ENCODE measurements at places on chromosomes 12 and 14.
A peak's percentile ranks its signal among the peaks of the same experiment; 100 is the strongest.

DNA sequence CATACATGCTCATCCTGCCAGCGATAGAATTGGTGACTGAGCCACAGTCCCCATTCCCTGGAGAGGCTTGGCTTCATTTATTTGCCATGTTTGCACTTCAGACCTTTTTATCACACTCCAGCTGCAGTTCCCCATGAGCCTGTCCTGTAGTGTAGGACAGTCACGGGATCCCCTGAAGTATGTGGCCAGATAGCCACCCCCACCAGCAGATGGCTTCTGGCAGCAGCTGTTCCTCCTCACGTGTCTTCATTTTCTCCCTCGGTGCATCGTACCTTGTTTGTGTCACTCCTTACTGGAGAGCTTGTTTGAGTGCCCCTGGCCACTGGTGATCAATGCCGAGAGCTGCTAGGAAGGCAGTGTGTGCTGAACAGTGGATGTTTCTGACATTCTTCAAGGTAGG lies 40.2 kb downstream of the UBE3B start:
- DNase-seq, result no peak

DNA sequence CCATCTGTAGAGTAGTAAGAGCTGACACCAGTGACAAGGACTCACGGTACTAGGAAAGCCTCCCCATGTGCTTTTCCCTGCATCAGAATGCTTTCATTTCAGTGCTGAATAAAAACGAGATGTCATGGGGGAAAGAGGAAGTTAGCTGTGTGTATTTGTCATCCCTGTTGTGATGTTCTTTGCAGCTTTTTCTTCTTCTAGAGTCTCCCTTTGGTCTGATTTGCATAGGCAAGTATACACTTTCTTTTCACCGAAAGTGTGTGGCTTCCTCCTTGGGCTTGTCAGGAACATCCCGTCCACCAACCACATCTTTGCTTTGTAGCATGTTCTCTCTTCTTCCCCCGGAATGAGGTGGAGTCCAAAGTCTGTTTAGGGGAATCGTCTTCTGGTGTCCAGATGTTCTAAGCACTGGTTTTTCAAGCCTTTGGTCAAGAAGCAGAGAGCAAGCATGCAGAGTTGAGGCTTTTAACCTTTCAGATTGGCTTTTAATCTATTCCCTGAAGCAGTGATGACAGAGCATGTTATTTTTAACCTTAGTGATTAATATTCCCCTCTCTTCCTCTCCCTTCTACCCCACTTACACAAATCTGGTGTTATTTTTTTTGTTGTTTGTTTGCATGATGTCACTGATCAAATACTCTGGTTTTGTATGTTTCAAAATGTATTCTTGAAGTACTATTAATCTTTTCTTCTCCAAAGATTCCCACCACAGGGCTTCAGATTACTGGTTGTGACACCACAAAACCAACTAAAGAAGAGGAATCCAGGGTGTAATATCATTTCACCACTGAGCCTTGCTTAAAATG lies 163.4 kb downstream of the SAMD4A start:
- DNase-seq, result peak; percentile 73

GRCh38 chr12:121717041-121717699 lies 4.6 kb downstream of the TMEM120B start:
- DNase-seq, result peak; percentile 80

- DNase-seq, result no peak
Measured at GRCh38 chr12:51759175-51759574, 89.3 kb downstream of the FIGNL2 start.

DNA sequence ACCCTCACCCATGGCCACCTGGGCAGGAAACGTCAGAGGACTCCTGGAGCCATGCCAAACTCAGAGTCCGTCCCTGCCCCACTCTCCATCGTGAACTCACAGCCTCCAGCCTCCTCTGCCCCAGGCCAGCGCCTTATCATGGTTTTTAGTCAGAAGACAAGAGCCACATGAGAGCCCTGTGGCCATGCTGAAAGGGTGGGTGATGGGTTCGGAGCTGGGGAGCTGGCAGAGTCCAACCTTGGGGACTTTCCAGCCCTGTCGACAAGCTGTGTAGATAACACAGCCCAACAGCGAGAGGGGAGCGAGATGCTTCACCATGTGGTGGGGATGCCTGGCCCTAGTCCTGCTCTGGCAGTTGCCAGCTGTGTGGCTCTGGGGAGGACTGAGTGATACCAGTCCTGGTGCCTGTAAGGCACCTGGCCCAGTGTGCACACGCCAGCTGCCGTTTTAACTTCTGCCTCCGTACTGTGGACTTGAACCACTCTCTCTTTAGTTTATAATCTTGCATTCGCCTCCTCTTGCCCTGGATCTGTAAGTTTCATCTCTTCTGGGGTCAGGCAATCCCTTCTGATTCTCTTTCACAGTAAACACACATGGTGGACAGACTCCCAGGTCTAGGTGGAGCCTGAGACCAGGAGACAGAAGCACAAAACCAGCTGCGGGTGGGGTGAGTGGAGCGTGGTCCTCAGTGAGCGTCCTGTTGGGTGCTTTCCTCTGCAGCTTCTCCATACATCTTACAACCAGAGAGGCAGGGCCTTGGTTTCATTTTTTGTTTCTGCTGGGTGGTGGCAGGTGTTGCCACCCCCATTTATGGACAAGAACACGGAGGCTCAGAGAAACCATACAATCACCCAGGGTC lies 55.3 kb downstream of the RIN3 start:
- no peak for DNase-seq

GRCh38 chr14:76551906-76552305 lies 176.0 kb downstream of the ESRRB start:
- no peak for DNase-seq

- no peak for DNase-seq
Measured at GRCh38 chr12:50333441-50333840, 50.1 kb upstream of the LIMA1 start.

GRCh38 chr12:93896427-93896826 lies 219.3 kb downstream of the CRADD start:
- DNase-seq, result no peak

GRCh38 chr12:10393291-10393690 lies 3.5 kb upstream of the KLRK1 start:
- no peak for DNase-seq

DNA sequence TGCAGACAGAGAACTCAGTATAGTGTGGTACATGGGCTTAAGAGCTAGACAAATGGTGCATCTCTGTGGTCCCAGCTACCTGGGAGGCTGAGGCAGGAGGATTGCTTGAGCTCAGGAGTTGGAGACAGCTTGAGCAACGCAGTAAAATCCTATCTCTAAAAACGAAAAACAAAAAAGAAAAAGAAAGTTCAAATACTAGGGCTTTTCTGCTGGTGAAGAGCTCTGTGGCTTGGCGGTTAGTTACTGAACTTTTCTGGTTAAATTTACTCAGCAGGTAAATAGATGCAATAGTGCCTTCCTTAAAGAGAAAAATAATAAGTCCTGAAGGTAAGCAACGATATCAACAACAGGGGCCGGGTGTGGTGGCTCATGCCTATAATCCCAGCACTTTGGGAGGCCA lies 31.4 kb upstream of the RAP1B start:
- no peak for DNase-seq

DNA sequence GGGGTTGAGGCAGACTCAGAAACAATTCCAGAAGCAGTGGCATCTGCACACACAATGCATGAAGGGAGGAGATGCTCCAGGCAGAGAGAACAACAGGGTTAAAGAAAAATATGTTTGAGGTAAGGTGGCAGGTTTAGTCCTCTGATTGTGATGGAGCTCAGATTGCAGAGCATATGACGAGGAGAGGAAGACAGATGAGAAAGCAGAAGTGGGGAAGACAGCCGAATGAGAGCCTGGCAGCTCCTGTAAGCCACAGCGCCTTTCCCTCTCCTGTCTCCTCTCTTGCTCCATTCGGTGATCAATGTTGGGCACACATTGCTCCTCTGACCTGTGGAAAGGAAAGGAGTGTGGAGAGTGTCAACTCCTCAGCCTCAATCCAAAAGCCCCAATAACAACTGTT lies 372.2 kb downstream of the GXYLT1 start:
- no peak for DNase-seq

DNA sequence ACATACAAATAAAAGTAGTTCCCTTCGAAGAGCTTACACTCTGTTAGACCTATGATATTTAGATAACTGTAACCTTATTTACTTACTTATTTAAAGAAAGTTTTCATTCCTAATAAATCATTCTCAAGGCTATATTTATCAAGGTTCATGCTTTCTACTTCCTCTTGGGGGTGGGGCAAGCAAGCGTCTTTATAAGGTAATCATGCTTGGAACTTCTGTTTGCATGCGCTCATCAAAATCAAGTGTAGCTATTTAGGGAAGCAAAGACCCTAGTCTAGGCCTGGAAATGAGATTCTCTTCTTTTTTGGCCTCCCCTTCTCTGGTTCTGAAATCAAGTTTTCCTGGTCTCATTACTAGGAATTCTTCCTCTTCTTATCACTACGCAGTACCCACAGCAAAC lies 766 bp downstream of the RERG start:
- no peak for DNase-seq

DNA sequence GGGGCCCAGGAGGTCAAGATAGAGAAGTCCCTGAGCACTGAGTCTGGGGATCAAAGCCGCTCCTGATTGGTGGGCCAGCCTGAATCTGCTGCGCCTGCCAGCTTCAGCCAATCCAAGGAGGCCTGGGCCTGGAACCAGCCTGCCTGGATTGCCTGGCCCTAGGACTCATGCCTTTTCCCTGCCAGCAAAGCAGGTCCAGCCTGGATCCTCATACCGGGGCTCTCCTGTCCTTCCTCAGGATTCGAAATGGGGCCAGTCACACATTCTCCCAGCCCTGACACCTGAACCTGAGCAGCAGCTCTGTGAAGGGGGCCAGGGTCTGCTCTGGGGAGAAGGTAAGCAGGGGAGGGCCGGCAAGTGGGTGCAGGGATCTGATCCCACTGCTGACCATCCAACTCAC lies 81.9 kb downstream of the NINJ2 start:
- no peak for DNase-seq

- no peak for DNase-seq
Measured at GRCh38 chr14:37588956-37589714, 5.9 kb downstream of the FOXA1 start.

- peak; percentile 83 for DNase-seq
Measured at GRCh38 chr14:52124791-52125684, 56.2 kb upstream of the NID2 start.

DNA sequence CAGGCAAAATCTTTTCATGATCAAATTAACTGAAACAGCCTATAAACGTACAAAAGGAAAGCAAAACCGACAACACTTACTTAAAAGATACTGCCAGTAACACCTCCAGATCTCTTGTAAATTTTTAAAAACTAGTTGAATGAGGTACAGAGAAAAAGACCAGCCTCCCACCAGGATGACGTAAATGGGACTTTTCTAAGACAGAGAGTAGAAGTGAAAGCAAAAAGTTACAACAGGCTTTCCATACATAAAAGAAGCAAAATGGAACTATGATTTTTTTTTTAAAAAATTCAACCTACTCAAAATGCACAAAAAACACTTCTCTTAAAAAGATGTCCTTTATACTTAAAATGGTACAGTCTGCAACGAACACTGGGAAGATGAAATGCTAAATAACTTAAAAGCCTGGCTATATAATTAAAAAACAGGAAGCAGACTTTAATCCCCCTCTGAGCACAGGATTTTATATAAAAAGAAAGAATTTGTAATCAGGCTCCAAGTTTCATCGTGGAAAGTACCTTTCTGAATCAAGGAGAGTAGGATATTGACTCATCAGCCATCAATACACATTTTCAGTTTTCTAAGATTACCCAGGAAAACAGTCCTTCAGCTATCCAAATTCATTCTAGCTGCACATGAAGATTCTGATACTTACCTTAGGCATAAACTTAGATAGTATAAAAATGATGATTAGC lies 14.2 kb upstream of the MYO1A start:
- no peak for DNase-seq

- DNase-seq, result no peak
Measured at GRCh38 chr14:104442631-104443390, 136.8 kb upstream of the C14orf180 start.

DNA sequence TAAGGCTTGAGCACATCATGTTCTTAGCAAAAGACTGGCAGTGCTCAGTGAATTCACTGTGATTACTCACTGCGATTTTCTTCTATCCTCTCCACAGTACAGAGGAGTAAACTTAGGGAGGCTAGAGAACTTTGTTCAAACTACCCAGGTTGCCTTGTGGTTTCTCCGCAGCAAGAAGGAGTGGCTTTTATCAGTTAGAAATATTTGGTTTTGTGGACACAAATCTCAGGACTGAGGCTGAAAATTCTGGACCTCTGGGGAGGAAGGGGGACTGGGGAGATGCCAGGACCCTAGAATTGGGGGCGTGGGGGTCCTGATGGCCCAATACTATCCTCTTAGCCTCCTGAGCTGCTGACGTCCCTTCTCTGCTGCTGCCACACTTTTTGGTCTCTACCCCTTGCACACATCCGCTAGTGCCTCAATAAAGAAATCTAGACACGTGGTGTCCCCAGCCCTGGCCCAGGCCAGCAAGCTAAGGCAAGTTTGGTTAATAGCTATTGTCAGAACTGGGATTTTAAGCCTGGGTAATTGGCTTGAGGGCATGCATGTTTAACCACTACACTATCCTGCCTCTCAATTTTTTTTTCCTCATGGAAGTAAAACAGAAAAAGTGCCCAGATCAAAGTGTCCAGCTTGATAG lies 842 bp downstream of the OAS2 start:
- no peak for DNase-seq

- no peak for DNase-seq
Measured at GRCh38 chr12:45214749-45215418, 1.0 kb upstream of the ANO6 start.

DNA sequence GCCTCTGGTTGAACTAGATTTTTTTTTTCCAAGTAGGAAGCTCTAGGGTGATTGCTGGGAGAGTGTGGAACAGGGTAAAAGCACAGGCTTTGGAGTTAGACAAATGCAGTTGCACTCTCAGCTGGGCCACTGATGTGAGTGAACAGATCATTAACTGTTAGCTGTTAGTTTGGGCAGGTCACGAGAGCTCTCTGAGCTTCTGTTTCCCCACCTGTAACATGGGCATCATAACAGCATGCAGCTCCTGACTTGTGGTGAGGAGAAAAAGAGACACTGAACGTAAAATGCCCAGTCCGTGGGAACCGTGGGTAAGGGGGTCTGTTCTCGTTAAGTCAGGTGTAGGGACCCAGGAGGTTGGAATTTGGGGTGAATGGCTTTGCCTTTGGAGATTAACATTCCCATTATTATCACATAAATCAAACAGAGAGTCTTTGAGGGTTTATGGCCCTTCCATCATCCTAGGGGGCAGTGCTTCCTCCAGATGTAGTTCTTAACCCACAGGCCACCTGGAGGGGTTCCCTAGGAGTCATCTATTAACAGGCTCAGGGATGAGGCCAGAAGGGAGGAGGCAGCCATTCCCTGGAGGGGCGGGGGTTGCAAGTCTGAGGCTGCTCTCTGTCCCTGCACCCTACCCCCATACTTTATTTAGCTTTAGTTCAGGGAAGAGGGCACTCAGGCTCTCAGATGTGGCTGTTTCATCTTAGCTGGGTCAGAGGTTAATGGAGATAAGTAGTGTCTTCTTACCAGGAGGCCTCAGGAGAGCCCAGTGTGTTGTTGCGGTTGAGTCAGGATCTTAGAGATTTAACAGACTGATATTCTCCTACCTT lies 135.2 kb downstream of the DACT1 start:
- DNase-seq, result no peak

DNA sequence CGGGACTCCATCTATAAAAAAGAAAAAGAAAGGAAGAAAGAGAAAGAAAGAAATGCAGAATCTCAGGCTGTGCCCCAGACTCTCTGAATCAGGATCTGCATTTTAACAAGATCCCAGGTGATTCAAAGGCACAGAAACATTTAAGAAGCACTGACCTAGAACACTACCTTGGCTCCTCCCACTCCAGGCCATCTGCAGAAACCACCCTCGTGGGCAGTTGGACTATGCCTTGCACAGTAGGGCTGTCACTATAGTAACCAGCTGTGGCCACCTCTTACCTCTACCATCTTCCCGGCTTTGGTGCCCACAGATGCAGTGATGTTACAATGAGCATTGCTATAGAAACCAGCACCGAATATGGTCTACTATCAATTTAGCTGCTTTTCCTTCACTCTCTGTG lies 110.9 kb upstream of the PWP1 start:
- no peak for DNase-seq
